Activated CD4-positive, alpha-beta T cell treated with anti-CD3 and anti-CD28 coated beads, Interleukin-2, amount 10 ng/mL, durations not matched to agents 7 days and 5 days (primary cell): ENCODE measurements at places on chromosomes 13 and 19.

DNA sequence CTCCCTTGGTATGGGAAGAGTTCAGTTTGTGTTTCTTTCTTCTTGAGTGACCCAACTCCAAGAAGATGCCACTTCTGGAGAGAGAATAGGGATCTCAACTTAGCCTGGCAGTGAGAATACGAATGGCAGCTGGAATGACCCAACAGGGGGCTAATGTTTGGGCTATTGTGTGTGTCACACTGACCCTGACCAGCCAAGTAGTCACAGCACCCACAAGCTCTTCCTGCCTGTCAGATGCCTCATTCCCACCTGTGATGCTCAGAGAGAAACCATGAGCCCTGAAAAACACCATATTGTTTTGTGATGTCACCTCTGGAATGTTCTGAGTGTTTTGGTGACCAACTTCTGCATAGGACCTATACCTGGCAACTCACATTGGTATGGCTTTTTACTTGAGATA is at the start of gene CBY2:
TSS of gene CBY2 (plus strand) at position 233 of the 400 bp plus-strand sequence. CDS start at position 304, 71 bp downstream.
- no peak for DNase-seq

DNA sequence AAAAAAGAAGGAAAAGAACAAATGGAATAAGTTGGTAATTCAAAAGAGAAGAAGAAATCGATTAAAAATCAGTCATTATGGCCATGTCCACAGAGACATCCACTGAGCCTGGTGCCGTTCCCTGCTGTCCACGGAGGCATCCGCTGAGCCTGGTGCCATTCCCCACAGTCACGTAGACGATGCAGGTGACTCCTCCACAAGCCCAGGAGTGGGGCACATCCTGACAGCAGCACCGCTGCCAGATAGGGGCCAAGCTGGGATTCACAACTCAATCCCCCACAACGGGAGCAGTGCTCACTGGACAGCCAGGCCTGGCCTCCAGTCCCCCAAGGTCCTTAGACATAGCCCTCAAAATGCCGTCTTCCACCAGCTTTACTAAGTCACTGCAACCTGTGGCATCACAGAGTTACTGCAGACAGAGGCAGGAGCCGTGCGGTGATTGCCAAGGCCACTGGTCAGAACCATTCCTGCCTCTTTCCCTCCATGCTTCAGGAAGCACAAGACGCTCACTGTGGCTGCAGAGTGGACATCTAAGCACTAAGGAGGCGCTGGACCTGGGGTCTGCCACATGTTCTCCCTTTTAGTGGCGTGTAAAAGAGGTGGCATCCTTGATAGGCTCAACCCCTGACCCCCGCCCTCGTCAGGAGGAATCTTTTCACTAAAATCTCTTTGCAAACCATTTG is 131.5 kb upstream of the SPACA7 start:
- DNase-seq = no peak

DNA sequence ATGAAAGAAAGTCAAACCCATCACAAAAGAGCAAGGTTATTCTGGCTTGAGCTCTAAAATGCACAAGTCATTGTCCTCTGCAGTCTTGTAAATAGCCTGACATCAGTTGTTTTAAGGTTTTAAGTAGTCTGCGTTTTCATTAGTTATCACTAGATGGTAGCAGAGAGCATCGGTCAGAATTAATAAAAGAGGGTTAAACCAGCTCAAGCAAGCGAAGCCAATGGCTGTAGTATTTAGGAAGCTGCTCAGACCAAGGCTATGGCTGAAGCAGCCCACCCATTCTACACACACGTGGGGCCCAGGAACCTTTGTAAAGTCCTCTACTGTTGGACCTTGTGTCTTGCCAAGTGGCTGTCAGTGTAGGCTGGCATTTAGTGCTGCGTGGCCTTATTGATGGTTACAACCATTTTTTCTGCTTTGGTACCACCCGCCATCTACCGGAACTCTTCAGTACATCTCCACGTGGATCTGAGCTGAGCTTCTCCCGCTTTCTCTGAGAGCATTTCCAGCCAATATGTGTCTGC is 13.3 kb upstream of the ZNF57 start:
- no peak for DNase-seq

DNA sequence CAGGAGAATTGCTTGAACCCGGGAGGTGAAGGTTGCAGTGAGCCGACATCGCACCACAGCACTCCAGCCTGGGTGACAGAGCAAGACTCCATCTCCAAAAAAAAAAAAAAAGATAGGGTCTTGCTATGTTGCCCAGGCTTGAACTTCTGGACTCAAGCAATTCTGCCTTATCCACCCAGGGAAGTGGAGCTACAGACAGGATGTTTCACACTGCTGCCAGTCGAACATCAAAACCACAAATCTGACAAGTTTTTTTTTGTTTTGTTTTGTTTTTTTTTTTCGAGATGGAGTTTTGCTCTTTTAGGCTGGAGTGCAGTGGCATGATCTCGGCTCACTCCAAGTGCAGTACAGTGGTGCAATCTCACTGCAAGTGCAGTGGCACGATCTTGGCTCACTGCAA is 10.8 kb downstream of the XPO4 start:
- peak; percentile 19 for DNase-seq

DNA sequence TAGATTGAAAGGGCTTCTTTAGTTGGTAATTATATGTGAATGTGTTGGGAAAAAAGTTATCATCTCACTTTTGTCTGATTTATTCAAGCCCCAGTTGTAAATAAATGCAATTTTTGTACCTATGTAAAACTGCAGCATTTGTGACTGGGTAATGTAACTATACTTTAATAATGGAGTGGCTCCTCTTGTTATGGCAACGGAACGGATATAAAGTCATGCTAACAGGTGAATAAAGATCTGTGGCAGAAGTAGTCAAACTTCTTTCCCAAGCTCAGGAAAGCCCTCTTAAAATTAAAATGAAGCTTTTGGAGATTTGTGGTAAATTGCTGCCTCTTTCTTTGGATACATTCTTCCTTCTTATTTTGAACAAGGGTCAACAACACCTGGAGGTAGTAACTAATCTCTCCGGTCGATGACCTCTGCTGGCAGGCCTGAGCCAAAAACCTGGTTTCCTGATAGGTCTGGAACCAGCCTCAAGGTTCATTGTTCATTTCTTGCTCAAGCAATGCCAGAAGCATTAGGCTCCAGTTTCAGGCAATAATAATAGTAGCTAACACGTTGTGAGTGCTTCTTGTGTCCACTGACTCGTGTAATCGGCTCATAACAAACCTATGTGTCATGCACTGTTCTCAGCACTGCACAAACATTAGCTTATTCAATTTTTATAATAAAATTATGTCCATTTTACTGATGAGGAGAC is 313.4 kb upstream of the DACH1 start:
- DNase-seq = no peak

GRCh38 chr13:31310786-31311185 is 111.0 kb downstream of the B3GLCT start:
- DNase-seq = no peak

DNA sequence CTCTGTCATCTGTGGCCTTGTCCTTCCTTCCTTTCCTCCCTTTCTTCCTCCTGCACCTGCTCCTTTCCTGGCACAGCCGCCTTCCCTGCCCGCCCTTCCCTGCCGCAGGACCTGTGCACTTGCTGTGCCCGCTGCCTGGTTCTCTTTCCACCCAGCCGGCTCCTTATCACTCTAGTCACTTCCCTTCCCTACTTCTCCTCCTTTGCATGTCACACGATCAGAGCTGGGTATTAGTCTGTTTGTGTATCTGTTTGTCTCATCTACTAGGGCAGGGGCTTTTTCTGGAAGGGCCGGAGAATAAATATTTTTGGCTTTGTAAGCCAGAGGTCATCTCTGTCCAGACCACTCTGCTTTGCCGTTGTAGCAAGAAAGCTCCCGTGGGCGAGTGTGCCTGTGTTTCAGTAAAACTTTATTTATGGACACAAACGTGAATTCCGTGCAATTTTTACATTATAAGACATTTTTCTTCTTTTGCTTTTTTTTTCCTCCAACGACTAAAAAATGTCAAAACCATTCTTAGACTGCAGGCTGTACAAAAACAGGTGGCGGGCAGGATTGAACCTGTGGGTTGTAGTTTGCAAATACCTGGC is 6.1 kb downstream of the KDM4B start:
- DNase-seq = no peak

GRCh38 chr19:46066471-46066870 is 25.7 kb upstream of the IGFL4 start:
- DNase-seq = no peak

GRCh38 chr19:45099467-45100191 is 6.7 kb downstream of the PPP1R37 start:
- no peak for DNase-seq

GRCh38 chr19:44570984-44571684 is 41.7 kb upstream of the CEACAM20 start:
- peak; percentile 73 for DNase-seq

DNA sequence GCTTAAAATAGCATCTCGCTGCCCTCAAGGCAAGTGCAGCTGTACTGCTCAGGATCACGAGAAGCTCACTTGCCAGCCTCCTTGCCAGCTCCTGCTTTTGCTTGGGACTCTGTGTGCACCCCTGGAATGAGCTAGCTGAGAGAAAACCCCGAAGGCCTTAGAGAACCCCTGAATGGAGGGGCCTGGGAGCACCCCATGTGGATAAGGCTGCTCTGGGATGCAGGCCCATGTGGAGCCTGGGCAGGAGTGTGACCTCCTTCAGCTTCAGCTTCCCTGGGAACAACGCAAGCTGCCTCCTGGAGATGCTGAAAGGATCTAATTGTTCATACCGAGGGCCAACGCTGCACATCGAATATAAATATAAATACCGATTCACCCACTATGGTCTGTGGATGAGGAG is 109.2 kb downstream of the HSPH1 start:
- no peak for DNase-seq

GRCh38 chr13:113732176-113732960 is 26.7 kb upstream of the TMEM255B start:
- DNase-seq = no peak

DNA sequence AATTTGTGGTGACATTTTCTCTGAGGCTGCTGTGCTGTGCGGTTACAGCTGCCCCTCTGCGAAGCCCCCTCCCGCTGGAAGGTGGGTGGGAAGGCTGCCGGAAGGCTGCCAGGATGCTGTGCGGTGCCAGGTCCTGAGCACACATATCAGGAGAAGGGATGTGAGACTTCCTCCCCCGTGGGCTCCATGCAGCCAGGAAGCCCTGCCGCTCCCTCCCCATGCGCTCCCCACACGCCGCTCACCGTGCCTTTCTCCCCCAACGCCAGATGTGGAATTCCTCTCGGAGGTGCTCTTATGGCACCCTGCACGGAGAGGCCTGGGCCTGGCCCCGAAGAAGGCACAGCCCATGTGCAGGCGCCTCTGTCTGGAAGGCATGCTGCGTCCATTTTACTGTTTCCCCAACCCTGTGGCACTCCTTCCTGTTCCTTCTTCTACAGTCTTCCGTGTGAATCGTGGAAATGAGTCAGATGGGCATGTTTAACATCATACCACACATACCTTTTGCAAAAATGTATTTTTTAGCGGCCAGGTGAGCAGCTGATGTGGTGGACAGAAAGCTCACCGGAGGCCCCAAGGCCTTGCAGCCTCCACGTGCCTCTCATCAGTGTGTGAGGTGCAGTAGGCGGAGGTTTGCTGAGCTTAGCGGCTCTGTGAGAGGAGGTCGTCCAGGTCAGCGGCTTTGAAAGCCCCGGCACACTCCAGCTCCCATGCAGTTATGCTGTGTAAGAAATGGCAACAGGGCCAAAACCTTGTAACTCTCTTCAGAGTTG is 88.0 kb downstream of the ATP11A start:
- DNase-seq = no peak

- DNase-seq = no peak
These were observed 556.3 kb downstream of the UQCRFS1 start for GRCh38 chr19:28656644-28657043.

GRCh38 chr13:99648066-99648665 is 146.9 kb downstream of the TM9SF2 start:
- DNase-seq = no peak

- no peak for DNase-seq
These were observed 13.1 kb upstream of the ADPRHL1 start for GRCh38 chr13:113466383-113466782.

DNA sequence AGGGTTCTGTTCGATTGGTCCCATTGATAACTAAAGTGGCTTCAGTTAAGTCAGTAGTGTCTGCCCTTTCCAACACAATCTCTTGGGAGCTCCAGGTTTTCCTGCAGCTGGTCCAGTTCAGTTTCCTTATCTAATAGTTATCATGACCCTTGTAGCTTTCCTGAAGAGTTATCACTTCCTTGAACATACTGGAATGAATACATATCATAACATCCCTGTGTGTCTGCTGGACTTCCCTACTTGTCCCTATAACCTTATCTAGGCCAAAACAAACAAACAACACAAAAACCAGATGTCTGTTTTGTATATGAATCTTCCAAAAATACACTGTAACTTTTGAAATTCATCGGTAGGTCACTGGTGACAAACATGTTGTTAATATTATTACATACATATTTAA is 167.6 kb downstream of the DCT start:
- DNase-seq = no peak

- DNase-seq = no peak
These were observed 28.2 kb upstream of the KPNA3 start for GRCh38 chr13:49820591-49821215.

- DNase-seq = no peak
These were observed 71.6 kb upstream of the ZDHHC20 start for GRCh38 chr13:21530656-21531055.

GRCh38 chr19:32489971-32490370 is 84.4 kb downstream of the DPY19L3 start:
- DNase-seq = no peak

GRCh38 chr19:5314012-5314906 is 26.4 kb downstream of the PTPRS start:
- no peak for DNase-seq

- no peak for DNase-seq
These were observed 9.5 kb downstream of the FCGBP start for GRCh38 chr19:39924952-39925351.

- DNase-seq = no peak
These were observed 97.2 kb downstream of the DOCK9 start for GRCh38 chr13:98880677-98881076.

DNA sequence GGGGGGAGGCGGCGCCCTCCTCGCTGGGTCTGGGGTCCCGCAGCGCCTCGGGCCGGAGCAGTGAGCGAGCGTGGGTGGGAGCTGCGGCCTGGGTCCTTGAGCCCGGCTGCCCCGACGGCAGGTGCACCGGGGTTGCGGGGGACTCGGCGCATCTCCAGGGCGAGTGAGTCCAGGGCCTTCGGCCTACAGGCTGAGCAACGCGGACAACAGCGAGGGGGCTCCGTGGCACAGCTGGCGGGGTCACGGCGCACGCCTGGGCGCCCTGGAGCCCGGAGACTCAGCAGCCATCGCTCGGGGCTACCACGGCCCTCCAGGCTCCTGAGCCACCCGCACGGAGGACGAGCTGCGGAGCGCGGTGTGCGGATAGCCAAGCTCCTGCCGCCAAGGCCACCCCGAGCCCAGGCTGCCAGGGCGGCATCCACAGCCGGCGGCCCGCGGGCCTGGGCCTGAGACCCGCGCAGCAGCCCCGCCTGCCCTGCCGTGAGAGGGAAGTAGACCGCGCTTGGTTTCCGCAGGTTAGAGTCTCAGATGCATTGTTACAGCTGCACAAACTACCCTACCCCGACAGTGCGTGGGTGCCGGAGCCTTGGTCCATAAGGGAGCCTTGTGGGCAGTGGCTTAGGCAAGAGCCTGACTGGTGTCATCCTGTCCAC is 253.9 kb upstream of the SGCG start:
- no peak for DNase-seq

DNA sequence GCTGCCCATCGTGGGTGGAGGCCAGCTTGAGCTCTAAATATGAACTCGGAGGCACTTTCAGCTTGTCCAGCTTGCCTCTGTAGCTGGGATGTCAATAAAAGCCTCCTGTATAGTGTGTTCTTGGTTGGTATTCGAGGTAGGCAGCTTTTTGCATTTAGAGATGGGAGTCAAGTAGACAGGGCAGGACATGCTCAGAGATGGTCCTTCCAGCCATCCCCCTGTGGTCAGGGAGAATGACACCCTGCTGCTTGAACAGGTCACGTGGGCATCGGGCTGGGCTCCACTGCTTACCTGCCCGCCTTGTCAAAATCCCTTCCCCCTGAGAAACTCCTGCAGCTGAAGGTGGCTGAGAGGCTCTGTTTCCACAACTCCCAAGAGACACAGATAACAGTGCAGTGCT is 302.5 kb downstream of the ZNF536 start:
- no peak for DNase-seq
